ENCODE measurements at places on chromosomes 1 and 21.

DNA sequence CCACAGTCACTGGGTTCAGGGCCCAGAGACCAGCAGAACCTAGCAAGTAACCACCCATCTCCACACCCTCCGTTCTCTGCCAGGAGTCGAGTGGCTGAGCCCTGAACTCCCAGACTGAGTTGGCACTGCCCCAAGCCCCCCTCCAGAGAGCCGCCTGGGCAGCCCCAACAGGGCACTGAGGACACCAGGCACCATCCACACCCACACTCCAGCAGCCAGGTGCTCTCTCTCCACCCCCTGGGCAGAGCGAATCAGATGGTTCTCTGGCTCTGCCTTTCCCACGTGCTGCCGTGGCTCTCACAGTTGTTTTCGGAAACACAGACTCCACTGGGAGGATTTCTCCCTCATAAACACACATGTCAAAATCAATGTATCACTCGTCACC, 13.6 kb downstream of the WDR4 start:
- DNase-seq: no peak

DNA sequence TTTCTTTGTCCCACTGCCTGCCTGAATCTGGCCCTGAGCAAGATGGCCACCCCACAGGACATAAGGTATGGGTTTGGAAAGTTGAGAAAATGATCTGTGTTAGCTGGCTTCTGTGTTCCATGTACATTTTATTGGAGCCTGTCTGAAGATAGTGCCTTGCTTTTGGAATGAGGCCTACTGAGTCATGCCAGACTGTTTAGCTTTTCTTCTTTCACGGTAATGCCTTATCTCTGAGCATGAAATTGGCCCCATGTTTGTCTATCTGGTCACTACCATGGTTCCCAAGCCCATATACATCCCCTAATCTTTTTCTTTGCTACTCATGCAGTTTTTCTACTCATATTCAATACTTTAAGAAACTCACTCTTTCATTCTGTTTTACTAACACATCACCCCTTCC, 85.1 kb upstream of the LMO4 start:
- peak; percentile 89 for DNase-seq

DNA sequence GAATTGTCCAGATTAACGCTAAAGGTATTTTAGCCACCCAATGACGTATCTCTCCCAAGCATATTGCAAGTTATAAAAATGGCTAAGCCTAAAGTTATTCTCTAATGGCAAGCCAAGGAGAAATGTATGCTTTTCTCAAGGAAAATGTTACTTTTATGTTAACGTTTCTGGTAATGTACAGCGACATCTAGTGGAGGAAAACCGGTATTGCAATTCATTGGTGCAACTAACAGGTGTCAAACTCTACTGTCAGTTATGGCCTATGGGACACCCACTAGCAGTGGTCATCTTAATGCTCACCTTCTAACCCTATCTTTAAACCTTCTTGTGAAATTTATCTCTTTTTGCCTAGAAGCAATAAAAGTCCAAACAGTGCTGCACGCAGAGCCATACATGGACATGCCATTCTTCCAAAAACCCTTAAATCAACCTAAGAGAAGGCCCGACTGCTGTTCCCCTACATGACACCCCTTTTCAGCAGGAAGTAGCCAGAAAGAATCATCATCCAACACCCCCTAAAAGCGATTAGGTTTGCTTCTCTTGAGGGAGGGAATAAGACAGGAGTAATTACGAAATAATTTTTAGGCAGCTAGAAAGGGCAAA, 68.7 kb upstream of the LRIF1 start:
- peak; percentile 35 for DNase-seq

DNA sequence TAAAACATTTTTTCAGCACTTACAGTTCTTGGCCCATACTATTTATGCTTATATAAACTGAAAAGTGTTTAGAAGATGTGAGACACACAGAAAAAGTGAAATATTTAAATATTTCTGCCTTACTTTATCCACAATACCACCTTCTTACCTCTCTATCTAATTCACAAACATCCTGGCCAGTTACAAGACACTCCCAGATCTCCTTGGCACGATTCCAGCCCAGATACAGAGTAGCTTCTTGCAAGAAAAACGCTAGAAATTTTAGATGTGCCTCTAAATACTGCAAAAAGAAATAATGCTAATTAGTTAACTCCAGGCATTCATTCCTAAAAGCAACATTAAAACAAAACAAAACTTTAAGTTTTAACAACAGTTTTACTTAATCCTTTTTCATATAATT, 68.4 kb downstream of the USP24 start:
- DNase-seq: no peak

- DNase-seq: peak; percentile 53
Observed at GRCh38 chr21:25313829-25314228, 293.5 kb downstream of the MRPL39 start.

- DNase-seq: peak; percentile 47
Observed at GRCh38 chr1:187928288-187928687, 1099.5 kb downstream of the PLA2G4A start.

DNA sequence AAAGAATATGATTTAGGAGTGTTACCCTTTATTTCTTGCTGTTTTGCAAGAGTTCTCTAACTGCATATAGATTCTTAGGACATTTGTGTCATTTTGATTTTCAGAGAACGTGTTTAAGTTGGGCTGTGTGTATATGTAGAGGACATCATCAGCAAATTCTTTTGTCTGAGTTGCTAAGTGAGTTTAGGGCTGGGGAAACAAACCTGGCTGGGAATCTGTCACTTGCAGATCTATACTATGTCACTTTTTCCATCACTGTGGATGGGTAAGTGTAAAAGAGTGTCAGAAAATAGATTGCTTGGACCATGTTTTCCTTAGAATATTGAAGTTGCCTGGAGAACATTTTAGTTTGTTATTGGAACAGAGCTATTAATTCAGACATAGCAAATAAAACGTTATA, 349.1 kb upstream of the NEGR1 start:
- DNase-seq: no peak

DNA sequence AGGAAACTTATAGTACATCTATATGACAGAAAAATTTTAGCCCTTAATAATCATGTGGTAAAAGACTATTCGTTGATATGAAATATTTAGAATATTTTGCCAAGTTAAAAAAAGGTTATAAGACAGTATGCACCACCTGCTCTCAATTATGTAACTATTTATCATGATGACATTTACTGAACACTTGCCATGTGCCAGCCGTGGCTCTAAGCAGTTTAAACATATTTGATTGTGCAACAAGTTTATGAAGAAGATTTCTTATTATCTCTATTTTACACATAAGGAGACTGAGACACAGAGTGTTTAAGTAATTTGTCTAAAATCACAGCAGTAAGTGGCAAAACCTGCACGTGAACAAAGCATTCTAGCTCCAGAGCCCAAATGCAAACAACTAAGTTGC, 199.3 kb upstream of the JUN start:
- no peak for DNase-seq

GRCh38 chr1:54302951-54303843, 103.0 kb downstream of the SSBP3 start:
- DNase-seq: no peak

DNA sequence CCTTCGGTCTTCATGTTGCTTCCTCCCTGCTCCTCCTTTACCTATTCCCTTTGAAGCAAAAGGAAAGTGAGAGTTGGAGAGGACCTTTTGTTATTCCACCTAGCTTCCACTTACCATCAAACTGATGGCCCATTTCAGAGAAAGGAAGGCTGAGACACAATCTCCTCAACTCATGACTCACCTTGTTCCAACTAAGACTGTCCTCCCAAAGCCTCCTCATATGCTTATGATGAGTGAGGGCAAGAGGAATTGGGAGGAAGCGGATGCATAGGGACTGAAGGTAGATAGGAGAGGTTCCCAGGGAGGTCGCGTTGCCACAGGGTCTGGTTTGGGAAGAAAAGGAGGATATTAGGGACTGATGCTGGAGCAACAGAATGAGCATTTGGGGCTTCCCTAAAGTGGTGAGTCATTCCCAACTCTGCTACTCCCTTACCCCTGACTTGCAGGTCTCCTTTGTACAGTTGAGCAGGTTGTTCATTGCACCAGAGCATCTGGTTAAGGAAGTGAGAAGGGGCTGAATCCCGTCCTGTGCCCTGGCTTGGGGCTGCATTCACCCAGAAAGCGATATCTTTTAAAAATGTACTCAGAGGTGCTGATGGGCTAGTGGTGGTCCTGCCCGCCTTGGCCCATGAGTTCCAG, 35.0 kb downstream of the LGR6 start:
- DNase-seq: no peak

GRCh38 chr1:60695716-60696171, 386.6 kb upstream of the NFIA start:
- DNase-seq: no peak

DNA sequence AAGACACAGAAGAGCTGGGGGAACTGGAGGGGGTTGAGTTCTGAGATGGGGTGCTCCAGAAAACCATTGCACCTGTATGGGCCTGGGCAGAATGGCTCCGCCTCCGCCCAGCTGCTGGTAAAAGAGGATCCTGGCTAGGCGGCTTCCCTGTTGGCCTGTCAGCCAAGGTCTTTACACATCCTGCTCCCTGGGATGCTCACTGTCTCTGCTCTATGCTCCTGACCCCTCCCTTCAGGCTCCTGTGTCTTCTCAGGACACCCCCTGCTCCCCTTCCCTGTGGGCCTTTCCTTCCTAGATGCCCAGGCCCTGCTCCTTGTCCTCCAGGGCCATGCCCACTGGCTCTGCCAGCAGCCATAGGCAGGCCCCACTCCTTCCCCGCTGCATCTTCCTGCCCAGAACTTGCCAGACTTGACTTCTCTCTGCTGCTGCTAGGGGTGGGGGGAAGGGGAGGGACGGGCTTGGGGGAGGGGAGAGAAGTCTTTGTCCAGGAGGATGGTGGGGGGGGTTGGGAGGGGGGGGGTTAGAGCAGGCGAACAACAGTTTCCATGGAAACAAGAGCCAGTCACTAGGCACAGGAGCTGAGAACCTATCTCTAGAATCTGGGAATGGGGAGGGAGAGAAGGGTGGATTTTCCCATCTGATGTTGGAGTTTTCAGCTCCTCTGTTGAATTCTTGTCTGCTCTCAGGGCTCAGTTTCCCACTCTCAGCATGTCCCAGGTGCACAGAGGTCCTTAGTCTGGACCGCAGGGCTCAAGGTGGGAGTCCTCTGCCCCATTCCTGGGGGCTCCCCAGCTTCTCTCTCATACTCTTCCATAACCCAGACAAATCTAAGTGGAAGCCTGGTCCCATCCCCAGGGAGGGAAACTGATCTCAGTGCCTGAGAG, 10.6 kb downstream of the CELSR2 start:
- DNase-seq: no peak

DNA sequence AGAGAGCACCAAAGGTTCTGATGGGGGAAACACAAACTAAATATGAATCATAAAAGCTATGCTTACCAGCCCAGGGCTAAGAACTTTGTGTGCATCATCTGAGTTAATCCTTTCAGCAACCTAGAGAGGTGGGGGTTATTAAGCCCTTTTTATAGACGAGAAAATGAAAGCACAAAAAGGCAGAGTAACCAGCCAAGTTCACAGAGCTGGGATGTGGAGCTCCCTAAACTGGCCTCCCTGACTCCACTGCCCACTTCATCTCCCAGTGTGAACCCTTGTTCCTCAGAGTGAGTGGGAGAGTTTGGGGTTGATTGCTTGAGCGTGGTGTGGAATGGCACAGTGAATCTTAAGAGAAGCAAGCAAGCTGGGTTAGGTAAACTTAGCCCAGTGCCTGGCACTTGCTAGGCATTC, 10.8 kb upstream of the BCAR3 start:
- DNase-seq: peak; percentile 79

DNA sequence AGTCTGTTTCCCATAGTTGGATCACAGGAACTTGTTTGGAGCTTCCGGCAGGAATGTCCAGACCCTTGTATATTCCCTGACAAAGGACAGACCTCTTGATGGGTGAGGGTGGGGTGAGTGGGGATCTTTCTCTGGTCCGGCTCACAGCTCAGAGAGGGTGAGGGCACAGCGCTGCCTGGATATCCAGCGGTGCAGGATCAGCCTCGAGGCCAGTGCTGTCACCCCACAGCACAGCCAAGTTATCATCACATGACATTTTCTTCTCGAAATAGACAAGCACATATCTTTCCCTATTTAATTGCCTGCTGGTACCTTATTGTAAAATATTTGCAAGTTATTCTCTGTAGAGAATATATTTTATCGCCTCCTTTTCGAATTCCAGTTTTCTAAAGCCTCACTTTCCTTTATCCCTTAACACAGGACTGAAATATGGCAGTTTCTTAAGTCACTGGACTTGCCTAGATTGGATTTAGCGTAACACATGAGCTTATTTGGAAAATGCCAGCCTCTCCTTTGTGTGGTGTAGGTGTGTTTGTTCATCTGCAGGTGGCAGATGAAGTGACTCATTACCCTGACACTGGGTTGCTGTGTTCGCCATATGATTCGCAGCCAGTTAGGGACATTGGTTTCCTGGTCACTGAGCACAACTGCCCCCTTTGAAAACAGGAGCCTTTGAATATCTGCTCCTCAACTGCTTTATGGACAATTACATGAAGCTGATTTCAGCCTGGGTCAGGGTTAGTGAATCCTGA, 21.4 kb downstream of the CLIC6 start:
- no peak for DNase-seq

DNA sequence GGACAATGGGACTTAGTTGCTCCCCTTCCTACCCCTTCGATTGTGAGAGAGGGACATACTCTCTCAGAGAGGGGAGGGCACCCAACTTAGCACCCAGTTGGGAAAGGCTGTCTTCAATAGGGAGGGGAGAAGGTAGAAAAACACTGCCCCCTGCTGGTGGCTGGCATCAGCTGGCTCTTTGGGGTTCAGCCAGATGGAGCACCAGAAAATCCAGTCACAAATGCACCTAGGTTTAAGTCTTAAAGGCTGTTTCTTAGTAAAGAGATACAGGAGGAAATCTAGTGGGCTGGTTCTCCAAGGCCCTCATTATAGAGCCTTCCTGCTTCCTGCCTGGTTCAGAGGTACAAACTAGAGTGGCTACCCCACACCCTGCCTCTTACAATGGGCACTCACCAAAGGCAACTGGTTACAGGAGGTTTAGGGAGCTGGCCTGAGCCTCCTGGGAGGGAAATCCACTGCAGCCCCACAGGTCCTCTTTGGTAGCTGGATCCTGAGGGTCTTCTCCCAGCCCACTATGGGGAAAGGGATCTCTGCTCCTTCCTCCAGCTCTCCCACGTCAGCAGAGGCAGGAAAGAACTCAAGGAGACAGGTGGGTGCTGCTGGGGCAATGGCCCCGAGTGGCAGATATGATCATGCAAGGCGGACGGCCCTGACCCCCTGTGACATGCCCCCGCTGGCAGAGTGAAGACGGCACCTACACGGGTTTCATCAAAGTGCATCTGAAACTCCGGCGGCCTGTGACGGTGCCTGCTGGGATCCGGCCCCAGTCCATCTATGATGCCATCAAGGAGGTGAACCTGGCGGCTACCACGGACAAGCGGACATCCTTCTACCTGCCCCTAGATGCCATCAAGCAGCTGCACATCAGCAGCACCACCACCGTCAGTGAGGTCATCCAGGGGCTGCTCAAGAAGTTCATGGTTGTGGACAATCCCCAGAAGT, 28.3 kb downstream of the EIF2D start:
- DNase-seq: peak; percentile 66

DNA sequence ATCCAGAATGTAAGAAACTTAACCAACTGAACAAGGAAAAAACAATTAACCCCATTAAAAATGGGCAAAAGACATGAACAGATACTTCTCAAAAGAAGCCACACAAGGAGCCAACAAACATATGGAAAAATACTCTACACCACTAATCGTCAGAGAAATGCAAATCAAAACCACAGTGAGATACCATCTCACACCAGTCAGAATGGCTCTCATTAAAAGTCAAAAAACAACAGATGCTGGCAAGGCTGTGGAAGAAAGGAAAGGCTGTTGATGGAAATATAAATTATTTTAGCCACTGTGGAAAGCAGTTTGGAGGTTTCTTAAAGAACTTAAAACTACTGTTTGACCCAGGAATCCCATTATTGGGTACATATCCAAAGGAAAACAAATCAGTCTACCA, 51.2 kb downstream of the RGS4 start:
- peak; percentile 37 for DNase-seq

Data from M059J (cell line).